Coronary artery (tissue), 2 donors: ENCODE measurements at places on chromosomes 1 and 21.
A peak's percentile ranks its signal among the peaks of the same experiment; 100 is the strongest.

GRCh38 chr1:156295391-156295947 lies at the start of gene GLMP:
TSS of gene GLMP (minus strand) at chr1:156295679. CDS start at chr1:156295645, 34 bp downstream.
- DNase-seq, result no peak

- no peak for DNase-seq
These were observed 37.0 kb upstream of the PUM1 start for GRCh38 chr1:31102501-31102950.

- no peak for DNase-seq
These were observed 95.6 kb downstream of the CD58 start for GRCh38 chr1:116474921-116475849.

DNA sequence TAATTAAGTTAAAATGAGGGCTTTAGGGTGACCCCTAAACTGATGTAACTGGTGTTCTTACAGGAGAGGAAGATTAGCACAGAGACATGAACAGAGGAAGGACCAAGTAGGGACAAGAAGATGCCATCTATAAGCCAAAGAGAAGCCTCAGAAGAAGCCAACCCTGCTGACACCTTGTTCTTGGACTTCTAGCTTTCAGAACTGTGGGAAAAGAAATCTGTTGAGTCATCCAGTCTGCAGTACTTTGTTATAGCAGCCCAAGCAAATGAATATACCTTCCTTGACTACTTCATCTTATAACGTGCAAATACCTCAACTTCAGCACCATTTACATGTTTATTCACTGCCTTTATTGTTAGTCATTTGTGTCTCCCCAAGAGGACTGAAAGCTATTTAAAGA lies 3.4 kb downstream of the ZBTB21 start:
- no peak for DNase-seq

DNA sequence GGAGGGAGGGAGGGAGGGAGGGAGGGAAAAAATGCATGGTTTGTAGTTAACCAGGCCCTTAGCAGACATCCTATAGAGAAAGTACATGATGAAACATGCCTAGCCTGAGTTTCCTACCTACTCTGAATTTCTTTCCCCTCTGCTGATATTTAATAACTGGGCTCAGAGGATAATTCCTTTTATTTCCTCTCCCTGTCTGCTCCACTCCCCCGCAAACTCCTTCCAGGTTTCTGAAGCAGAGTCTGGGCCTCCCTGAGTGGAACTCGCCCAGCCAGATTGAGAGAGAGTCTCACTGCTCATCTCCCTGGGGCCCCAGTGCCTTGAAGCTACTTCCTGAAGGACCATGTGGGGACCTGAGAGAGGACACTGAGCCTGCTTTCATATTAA lies 111.9 kb upstream of the SLC44A3 start:
- DNase-seq, result no peak

- DNase-seq, result no peak
These were observed 1171.0 kb downstream of the MRPL39 start for GRCh38 chr21:24436236-24436635.

DNA sequence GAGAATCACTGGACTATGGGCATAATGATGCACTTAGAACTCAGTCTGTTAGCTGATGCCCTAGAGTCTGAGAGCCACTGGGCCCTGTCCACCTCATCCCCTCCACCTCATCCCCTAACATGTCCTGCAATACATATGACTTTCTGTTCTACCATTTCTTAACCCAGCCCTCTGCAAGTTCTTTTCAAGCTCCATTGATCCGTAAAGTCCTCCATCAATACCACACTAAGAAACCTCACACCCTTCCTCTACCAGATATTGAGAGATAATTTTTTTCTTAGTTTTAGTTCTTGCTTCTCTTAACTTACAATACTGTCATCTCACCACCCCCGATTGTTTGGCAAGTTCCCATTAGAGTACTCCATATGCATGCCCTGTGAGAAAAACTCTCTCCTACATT lies 22.1 kb downstream of the FCRL4 start:
- DNase-seq, result no peak

DNA sequence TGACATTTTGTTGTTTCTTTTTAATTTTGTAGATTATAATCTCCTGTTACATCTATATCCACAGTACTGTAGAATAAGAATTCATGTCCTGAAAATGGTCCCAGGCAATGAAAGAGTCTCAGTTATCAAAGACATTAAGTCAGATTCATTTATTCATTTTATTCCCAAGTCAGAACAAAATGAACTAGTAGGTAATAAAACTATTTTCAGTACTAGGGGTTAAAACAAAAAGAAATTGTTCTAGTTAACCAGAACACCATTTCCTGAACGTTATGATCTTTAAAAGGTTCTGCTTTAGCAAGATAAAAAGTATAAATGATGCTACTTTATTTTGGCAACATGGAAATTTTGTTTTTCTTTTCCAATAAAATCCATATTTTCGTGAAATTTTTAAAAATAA lies 6.8 kb upstream of the DYNLT5 start:
- DNase-seq, result no peak

- peak; percentile 49 for DNase-seq
These were observed 28.0 kb downstream of the CRYAA start for GRCh38 chr21:43196826-43197225.

DNA sequence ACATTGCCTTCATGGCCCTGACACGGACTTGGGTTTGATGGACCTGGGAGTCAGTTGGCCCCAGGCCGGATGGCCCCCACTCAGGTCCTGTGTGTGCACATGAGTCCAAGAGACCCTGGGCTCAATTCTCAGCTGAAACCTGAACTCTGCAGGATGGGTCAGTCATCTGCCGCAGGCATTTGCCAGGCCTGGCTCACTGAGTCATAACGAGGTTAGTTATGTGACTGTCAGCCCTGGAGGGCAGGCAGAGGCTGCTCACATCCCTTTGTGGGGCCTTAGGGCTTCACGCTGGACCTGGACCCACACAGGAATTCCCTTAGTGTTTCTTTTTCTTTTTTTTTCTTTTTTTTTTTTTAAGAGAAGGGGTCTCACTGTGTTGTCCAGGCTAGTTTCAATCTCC lies 46.5 kb downstream of the PSMG1 start:
- no peak for DNase-seq

GRCh38 chr1:91308544-91308943 lies 96.1 kb downstream of the HFM1 start:
- no peak for DNase-seq

GRCh38 chr1:31902510-31902860 lies 35.7 kb downstream of the PTP4A2 start:
- DNase-seq, result no peak

DNA sequence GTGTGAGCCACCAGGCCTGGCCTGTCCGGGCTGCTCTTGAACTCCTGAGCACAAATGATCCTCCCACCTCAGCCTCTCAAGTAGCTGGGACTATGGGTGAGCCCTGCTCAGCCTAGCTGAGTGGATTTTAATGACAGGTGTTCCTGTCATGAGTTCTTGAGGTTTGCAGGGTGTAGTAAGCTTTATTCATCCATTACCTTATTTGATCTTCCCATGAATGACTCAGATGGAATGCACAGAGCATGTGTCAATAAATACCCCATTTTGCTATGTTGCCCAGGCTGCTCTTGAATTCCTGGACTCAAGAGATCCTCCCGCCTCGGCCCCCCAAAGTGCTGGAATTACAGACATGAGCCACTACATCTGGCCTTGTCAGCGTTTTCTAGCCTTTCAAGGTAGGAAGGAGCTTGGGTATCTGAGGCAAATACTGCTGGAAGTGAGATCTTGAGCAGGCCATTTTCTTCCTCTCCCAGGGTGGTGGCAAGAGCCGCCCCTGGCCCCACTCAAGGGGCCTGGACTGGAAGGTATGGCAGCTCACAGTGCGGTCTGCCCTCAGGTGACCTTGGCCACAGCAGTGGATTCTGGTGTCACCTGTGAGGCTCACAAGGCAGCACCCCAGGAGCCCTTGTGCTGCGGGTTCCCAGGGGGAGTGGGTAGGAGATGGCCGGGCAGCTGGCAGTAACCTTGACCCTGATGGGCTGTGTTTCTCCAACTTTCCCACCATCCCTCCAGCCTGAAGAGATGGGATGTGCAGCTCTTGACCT lies 20.0 kb downstream of the PIK3CD start:
- DNase-seq, result no peak

- no peak for DNase-seq
These were observed 52.8 kb downstream of the SDC3 start for GRCh38 chr1:30855686-30856259.

DNA sequence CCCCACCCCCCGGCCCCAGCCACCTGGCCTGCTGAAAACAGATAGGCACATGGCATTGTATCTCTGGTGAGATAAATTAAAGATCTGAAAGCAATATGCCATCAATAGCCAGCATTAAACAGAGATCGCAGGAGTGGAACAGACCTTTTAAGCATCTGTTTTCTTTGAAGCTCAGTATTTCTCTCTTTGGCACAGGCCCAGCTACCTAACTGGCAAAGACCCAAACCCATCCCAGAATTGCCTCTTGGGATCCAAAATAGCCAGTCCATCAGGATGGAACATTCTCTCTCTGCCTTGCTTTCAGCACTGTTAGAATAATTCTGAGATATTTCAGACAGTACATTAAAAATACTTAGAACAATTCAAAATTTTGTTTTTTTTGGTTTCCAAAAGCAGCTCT lies 46.0 kb downstream of the KCNJ6 start:
- no peak for DNase-seq

DNA sequence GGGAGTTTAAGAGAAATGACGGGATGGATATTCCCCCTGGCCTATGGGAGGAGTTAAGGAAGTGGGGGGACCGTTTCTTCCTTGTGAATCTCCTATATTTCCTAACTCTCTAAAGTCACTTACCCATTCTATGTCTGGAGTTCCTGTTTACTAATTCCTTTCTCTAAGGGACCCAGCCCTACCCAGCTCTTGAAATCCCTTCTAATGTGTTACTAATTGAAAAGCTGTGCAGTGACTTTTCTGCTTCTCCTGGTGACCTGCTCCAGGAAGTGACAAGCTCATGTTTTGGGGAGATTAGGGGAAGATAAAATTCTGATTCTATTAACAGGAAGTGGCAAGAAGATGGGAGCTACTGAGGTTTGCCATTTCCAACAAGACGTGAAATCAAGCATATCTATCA lies 4.0 kb upstream of the SAMSN1 start:
- no peak for DNase-seq

DNA sequence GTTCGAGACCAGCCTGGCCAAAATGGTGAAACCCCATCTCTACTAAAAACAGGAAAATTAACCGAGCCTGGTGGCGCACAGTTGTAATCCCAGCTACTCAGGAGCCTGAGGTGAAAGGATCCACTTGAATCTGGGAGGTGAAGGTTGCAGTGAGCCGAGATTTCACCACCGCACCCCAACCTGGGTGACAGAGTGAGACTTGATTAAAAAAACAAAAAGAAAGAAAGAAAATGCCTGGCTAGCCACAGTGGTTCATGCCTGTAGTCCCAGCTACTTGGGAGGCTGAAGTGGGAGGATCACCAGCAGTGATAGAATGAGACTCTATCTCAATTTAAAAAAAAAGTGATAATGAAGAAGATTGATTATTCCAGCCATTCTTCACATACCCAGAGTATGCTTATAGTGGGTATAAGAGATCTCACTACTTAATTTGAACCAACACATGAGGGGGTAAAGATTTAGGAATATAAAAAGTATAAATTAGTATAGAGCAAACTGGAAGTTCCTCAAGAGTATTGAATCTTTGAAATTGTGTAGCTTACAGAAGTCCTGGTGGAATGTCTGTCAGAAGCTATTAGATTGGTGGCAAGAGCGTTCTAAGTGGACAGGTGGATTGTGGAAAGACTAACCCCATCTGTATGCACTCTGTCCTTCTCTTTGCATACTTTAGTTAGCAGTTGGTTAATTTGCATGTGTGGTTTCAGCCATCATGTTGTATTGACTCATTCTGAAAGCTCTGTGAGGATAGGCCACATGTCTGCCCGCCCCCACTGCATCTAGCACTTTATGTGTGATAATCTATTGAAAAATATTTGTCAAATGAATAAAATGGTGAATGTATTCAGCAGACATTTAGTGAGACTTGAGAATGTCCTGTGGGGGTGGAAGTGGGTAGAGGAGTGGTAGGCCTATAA lies 25.0 kb downstream of the RLF start:
- no peak for DNase-seq

- DNase-seq, result no peak
These were observed 211.6 kb downstream of the LMX1A start for GRCh38 chr1:165144757-165145397.

DNA sequence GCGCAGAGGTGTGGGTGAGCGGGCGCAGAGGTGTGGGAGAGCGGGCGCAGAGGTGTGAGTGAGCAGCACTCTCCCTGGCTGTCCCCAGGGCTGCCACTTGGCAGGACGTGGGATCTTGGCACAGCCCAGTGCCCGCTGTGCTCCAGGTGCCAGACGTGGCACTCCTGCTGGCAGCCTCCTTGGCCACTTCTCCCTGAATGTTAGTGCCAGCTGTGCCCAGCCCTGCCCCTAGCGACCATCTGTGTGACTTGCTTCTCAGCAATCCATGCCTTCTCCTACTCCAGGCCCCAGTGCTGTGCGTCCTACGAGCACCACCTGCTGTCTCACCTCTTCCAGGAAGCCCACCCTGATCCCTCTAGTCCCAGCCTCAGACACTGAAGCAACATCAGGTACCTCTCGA lies 30.5 kb downstream of the KRTAP10-1 start:
- no peak for DNase-seq

- no peak for DNase-seq
These were observed 32.2 kb upstream of the HNRNPU start for GRCh38 chr1:244896550-244896949.

DNA sequence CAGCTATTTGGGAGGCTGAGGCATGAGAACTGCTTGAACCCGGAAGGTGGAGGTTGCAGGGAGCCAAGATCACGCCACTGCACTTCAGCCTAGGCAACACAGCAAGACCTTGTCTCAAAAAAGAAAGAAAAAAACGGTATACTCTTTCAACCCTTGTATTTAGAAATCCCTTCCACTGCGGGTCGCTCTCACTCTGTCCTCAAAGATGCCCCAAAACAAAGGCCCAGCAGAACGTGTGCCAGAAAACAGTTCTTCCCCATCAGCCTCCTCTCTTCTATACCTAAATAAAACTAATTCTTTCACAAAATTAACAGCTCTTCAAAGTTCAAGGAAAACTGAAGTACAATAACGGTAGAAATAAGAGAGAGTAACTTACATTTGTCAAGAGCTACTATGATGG lies 13.2 kb downstream of the SETD4 start:
- DNase-seq, result no peak

DNA sequence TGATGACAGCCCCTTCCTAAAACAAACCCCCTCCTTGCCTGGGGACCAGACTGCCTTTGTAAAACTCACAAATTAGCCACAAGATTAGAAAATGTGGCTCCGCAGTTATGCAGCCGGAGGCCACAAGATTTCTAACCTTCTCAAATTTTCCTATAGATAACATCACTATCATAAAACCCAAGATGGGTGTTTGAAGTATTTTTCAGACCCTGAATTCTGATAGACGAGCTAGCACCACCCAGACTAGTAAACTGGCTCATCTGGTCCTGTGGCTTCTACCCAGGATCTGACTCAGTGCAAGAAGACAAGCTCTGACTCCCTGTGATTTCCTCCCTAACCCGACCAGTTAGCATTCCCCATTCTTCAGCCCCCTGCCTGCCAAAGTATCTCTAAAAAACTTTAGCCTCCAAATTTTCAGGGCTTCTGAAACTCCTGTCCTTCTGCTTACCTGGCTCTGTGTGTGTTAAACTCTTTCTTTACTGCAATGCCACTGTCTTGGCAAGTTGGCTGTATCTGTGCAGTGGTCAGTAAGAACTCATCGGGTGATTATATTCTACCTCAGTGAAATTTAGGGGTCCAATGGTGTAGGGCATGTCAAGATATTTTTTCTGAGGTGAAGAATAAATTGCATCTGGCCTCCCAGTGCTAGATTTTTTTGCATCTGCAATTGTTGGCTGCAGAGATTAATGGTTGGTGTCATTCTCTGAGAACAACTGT lies 102.1 kb downstream of the S1PR1 start:
- DNase-seq, result no peak
